NCI-H526 (cell line): ENCODE measurements at places on chromosomes 1 and 21.
A peak's percentile ranks its signal among the peaks of the same experiment; 100 is the strongest.

GRCh38 chr1:185388346-185388745 is 71.3 kb upstream of the IVNS1ABP start:
- no peak for DNase-seq

DNA sequence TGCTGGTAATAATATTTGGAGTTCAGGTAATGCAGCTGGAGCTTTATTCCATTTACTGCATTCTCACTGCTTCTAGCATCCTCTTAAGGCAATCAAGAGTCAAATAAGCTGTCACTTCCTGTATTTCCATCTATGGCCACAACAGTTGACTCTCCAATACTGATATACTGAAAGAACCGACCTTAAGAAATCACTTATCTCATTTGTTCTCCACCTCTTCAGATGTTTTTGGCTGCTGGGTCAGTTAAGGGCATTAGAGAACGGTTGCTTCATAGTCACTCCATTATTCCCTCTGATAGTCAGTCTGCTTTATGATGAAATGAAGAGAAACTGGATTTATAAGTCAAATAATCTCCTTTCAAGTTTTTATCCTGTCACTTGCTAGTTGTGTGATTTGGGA is 14.2 kb upstream of the RGS4 start:
- DNase-seq: no peak

GRCh38 chr1:234683861-234684632 is 74.1 kb upstream of the IRF2BP2 start:
- DNase-seq: no peak

DNA sequence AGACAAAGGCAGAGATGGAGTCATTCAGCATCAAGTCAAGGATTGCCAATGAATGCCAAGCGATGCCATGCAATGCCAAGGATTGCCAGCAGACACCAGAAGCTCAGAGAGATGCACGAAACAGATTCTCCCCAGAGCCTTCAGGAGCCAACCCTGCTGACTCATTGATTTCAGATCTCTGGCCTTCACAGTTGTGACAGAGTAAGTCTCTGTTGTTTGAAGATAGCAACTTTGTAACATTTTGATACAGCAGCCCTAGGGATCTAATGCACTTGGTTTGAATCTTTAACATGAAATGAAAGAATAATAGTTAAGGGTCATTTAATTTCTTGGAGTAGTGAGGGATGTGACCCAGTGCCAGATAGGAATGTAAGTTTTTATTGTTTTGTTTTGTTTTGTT is 287.4 kb upstream of the RUNX1 start:
- no peak for DNase-seq

- DNase-seq: no peak
Observed at GRCh38 chr1:113536182-113536780, 146.0 kb downstream of the MAGI3 start.

DNA sequence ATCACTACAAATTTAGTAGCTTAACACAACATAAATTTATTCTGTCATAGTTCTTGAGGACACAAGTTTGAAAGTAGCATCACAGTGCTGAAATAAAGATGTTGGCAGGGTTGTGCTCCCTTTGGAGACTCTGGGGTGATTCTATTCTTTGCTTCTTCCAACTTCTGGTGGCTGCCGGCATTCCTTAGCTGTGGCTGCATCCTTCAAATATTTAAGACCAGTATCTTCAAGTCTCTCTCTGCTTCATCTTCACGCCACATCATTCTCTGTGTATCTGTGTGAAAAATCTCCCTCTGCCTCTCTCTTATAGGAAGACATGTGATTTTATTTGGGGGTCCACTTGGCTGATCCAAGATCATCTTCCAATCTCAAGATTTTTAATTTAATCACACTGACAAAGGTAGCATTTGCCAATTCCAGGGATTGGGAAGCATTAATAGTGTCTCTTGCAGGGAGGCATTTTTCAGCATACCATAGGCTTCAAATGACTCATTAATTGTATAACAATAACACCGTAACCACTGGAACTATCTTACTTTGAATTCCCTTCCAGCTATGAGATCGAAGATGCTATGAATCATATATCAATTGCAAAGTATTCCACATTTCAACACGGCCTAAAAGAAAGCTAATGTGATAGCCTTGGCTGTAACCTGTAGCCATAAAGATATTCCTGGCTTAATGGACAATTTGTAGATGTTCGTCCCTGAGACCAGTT is 74.6 kb downstream of the DPT start:
- DNase-seq: no peak

GRCh38 chr1:15211424-15211823 is 35.6 kb upstream of the FHAD1 start:
- no peak for DNase-seq

GRCh38 chr1:103250441-103250861 is 142.1 kb upstream of the COL11A1 start:
- no peak for DNase-seq

GRCh38 chr1:154222918-154223317 is 2.2 kb downstream of the UBAP2L start:
- no peak for DNase-seq

DNA sequence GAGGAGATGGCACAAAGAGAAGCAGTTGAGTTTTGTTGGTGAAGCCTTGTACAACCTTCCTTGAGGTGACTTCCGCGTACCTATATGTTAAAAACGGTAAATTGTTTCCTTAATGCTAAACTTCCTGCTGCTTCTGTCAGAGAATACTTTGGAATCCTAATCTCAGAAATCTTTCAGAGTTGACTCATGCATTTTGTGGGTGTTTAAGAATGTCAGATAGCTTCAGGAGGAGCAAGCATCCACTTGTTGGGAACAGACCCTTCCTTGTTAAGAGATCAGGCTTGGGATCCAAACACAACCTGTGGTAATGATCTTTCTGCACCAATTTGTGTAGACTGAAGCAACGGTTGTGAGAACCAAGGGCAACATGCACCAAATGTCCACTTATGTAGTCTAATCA is 29.5 kb downstream of the AK4 start:
- no peak for DNase-seq

DNA sequence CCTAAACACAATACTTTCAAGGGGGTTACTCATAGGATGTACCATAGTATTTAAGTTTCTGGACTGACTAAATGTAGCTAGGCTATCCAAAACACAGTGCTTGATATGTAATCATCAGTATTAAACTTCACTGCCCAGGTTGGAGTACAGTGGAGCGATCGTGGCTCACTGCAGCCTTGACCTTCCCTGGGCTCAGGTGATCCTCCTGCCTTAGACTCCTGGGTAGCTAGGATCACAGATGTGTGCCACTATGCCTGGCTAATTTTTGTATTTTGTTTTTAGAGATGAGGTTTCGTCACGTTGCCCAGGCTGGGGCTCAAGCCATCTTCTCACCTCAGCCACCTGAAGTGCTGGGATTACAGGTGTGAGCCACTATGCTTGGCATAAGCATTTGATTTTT is 10.6 kb downstream of the NASP start:
- DNase-seq: no peak

DNA sequence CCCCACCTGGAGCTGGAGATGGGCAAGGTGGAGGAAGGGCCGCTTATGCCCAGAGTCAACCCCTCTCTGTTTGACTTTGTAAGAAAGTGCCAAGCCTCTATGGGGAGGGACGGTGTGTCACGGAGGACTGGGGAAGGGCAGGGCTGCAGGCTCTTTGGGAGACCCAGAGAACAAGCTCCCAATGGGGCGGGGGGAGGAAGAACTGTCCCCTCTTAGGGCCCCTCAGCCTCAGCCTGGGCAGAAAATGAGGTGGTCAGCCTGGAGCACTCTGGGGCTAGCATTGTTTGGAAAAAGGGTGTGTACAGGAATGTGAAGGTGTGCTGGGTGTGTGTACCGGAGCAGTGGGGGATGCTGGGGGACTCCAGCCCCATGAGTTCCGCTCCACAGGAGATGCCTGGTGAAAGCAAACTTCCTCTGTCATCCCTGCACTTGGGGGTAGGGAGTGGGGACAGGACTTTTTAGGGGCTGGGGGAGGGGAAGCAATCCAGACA is 1.2 kb upstream of the INAVA start:
- no peak for DNase-seq

DNA sequence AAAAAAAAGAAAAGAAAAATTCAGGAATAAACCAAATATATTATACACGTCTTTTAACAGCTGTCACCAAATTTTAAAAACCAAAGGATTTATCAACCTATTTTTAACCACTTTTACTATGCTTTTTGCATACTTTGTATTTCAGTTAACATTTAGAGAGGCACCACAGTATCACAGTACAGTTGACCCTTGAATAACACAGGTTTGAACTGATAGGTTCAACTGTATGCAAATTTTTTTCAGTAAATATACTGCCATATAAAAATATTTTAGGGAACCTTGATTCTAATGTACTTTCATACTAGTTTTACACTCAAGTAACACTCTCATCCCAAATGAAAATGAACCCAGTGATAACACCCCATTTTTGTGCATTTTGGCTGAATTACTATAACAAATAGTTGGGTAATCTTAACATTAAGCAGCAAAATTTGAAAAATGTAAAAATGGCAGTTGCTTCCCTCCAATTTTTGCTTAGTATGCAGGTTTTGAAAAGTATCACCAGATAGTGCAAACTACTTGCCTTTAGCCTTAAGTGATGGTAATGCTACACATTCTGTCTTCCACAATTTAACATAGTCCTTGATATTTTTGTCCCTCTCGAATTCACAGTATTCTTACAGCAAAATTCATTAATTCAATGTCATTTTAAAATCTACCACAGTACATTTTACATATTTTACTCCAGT is 10.8 kb upstream of the ADCY10 start:
- peak; percentile 57 for DNase-seq

GRCh38 chr1:246794048-246794827 is 70.0 kb downstream of the SCCPDH start:
- no peak for DNase-seq

GRCh38 chr1:16315437-16315836 is 36.8 kb downstream of the FBXO42 start:
- DNase-seq: no peak

DNA sequence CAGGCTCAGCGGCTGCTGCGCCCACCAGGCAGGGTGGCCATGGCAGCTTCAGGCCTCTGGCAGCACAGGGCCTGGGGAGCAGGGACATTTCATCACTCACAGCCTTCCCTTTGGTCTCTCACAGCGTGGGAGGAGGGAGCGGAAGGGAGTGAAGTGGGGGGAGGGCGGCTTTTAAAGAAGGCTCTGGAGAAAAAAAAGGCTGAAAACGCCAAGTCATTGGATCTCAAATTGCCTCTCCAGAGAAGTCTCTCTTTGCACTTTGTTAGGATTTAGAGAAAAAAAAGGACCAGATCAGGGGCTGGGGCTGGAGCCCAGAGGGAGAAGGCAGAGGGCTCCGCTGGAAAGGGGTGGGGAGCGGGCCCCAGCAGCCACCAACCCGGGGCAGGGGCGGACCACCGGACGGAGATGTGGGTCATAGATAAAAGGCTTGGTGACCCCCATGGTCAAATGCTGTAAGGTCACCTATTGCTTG is 209.9 kb downstream of the GRIK3 start:
- no peak for DNase-seq

DNA sequence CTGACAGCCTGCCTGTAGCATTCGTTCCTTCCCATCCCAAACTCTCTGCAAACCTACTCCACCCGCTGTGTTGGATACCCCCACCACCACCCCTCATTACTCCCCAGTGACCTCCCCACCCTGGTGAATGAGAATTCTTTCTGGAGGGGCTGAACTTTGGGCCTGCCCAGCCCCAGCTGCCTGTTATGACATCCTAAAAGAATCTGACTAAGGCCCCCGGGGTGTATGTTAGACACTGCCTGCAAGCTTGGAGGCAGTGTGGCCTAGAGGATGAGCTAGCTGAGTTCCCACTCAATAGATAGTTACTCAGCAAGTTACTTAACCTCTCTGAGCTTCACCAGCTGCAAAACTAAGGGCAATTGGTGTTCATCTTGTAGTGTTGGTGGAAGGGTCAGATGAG is 110.2 kb upstream of the FGGY start:
- no peak for DNase-seq

DNA sequence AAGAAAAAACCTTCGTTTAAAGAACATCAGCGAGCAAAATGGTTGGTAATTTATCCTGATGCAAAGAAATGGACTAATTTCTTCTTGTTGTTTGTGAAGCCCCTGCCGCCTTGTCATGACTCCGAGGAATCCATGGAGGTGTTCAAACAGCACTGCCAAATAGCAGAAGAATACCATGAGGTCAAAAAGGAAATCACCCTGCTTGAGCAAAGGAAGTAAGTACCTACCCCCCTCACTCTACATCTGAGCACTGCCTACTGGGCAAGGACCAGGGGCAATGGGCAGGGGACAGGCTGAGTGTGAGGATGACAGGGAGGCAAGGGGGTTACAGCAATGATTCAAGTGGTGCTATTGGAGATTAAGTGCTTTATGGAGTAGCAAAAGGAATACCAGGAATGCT is 29.4 kb downstream of the MAP3K7CL start:
- DNase-seq: no peak

- DNase-seq: no peak
Observed at GRCh38 chr1:99217599-99217998, 46.7 kb upstream of the PLPPR4 start.

DNA sequence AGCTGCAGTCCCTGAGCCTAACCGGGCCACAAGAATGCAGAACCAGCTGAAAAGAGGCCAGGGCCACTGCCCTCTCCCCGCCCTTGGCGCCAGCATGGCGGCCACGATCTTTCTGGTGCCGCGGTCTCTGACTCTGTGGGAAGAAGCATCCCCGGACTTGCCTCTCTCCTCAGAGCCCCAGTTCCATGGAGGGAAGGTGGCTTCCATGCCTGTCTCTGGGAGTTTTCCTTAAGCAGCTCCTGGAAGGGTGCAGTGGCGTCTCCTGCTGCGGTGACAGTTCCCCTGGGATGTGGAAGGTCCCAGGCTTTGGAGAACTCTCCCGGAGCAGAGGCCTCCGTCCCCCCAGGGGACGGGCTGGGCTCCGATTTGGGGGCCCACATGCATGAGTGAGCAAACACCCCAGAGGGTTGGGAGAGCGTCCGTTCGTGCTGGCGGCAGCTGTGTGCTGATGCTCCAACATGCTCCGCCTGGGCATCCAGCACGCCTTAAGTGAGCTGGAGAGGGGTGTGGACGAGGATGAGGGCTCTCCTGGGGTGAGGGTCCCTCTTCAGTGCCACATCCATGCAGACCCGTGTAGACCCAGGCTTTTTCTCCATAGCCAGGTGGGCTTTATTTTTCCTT is 109.8 kb upstream of the COL6A1 start:
- DNase-seq: no peak

- DNase-seq: no peak
Observed at GRCh38 chr1:72412286-72412685, 129.9 kb upstream of the NEGR1 start.

GRCh38 chr1:197920414-197921117 is 3.4 kb downstream of the LHX9 start:
- no peak for DNase-seq

- DNase-seq: no peak
Observed at GRCh38 chr21:37503848-37504467, 137.4 kb downstream of the DYRK1A start.

DNA sequence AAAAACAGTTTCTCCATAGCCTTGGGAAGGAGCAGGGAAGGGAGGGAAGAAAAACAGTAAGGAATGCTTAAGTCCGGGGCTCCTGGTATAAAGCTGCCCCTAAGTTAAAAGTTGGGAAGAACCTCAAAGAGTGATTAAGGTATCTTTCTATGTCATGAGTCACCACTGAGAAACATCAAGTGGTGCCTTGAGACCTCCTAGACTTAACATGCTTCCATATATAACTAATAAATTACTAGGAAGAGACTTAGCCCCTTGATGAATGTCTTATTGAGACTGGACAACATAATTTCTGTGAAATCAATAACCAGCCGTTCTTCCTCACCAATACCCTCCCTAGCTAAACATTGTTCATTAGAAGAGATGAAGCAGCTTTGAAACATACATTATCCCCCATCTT is 121.8 kb upstream of the SLC44A3 start:
- no peak for DNase-seq

- no peak for DNase-seq
Observed at GRCh38 chr21:32392299-32392879, 423 bp downstream of the URB1 start.

GRCh38 chr1:89723863-89724262 is 90.9 kb downstream of the LRRC8C start:
- DNase-seq: no peak
